ENCODE measurements at places on chromosomes 3 and 15. TPM values are rescaled to one million over a fixed set of nuclear protein-coding genes. Genes with fewer than 3 reads are reported as not detected.
A peak's percentile ranks its signal among the peaks of the same experiment; 100 is the strongest.

- DNase-seq: no peak
Observed at GRCh38 chr15:84862214-84862975, 22.1 kb upstream of the SLC28A1 start.

RAB6B gene
- 15.4 TPM for polyA plus RNA-seq

DNA sequence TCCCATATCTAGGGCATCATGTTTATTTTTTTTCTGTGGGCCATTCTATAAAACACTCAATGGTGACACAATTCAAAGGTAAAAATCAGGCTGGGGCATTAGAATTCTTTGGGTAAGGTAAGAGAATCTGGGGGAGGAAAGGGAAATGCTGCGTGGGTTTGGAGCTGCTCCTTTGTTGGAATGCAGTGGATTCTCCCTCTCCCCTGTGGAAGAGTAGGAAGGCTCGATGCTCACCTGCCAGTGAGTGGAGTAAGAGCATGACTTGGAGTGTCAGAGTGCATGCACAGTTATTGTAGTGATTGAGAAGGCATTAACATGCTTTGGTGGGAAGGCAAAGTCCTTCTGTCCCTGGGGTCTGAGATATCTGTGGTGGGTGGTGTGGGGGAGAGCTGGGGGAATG is 280.0 kb downstream of the PDCD6IP start:
- no peak for DNase-seq

- no peak for DNase-seq
Observed at GRCh38 chr3:14137445-14137844, 12.6 kb downstream of the TMEM43 start.

- no peak for DNase-seq
Observed at GRCh38 chr3:194715022-194715800, 29.5 kb downstream of the FAM43A start.

SH3GL3 gene
- not detected for polyA plus RNA-seq

GRCh38 chr3:134765468-134765867 is 29.6 kb upstream of the EPHB1 start:
- DNase-seq: no peak

UCN2 gene
- 0.15 TPM for polyA plus RNA-seq

- DNase-seq: no peak
Observed at GRCh38 chr3:57158813-57159738, 6.1 kb downstream of the IL17RD start.

DNA sequence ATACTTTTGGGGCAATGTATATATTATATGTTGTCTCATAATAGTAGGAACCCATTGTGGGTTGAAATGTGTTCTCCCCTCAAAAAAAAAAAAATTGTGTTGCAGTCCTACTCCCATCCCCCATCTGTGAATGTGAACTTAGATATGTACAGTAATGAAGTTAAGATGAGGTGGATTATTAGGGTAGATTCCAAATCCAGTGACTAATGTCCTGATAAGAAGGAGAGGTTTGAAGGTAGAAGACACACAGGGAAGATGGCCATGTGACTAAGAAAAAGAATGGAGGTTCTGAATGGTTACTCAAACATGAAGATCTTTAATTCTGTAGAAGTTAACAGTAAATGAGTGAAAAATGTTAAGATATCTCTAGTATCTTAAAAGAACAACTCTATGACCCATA is 3.0 kb upstream of the ATOSA start:
- DNase-seq: no peak

SST gene
- polyA plus RNA-seq: not detected

DNA sequence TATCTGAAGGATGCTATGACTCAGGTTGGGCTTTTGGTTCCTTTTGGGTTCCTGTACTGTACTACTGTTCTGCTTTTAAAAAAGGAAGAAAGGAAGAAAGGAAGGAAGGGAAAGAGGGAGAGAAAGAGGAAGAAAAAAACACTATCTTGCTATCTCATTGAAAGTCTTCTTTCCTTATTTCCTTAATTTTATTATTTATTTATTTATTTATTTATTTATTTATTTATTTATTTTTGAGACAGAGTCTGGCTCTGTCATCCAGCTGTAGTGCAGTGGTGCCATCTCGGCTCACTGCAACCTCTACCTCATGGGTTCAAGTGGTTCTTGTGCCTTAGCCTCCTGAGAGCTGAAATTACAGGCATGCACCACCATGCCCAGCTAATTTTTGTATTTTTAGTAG is 198.9 kb upstream of the SOX2 start:
- DNase-seq: no peak

DNA sequence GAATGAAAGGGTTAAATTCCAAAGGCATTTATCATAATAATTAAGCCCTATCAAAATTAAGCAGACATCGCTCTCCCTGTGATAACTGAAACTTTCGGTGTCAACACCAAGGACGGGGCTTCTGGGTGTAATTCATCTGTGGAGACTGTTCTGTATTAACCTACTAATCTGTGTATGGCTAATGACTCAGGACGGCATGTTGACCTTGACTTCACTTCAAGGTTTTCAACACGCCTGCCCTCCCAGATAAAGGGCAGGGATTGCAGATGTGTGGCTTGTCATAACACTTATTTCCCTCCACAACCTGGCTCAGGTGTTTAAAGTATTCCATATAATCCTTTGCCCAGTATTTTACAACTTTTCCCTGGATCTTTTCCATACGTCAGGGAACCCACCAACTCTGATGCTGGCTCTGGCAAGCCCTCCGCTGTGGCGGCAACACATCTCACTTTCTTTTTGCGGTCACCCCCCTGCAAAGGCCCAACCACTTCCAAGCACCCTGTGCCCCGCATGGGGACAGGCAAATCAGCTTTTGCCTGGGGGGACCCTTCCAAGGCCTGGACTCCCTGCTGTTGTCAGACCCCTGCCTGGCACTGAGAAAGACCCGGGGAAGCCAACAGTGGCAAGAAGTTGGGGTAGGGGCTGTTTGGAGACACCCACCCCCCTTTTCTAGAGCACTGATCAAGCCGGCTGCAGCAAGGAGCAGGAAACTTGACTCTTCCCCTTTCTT is 93.2 kb upstream of the MEF2A start:
- DNase-seq: no peak

GRCh38 chr15:98422130-98422478 is 226.2 kb upstream of the IGF1R start:
- DNase-seq: no peak

- DNase-seq: no peak
Observed at GRCh38 chr3:15576475-15576874, 24.9 kb downstream of the HACL1 start.

- DNase-seq: no peak
Observed at GRCh38 chr3:83902787-83903533, 1055.8 kb upstream of the CADM2 start.

MAP4 gene
- 346 TPM for polyA plus RNA-seq

- DNase-seq: no peak
Observed at GRCh38 chr3:100796556-100796955, 87.3 kb downstream of the TFG start.

GRCh38 chr15:35293353-35294130 is 208.4 kb upstream of the NANOGP8 start:
- no peak for DNase-seq

- no peak for DNase-seq
Observed at GRCh38 chr3:158700559-158700958, 28.1 kb upstream of the LXN start.

LRRN1 gene
- polyA plus RNA-seq: not detected

GRCh38 chr3:104458657-104459056 is 908.1 kb upstream of the ALCAM start:
- no peak for DNase-seq

DNA sequence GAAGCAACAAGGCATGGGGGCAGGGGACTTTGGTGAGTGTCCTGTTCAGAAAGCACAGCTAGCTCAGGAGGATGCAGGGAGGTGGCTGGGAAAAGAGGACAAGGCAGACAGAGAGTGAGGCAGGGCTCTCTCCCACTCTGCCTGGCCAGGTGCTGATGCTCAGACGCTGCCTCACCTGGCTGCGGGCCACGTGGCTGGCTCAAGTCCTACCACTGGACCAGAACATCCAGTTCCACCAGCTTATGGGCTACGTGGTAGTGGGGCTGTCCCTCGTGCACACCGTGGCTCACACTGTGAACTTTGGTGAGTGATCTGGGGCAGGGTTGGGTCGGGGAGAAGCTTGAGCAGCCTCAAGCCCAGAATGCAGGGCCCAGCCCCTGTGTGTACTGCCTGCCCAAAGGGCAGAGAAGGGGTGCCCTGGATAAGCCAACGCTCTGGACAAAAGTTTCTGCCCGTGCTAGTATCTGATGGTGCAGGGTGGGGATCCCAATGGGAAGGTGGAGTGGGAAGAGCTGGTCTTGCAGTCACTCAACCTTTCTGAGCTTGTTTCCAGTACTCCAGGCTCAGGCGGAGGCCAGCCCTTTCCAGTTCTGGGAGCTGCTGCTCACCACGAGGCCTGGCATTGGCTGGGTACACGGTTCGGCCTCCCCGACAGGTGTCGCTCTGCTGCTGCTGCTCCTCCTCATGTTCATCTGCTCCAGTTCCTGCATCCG is 20.9 kb downstream of the NOX5 start:
- DNase-seq: no peak

DNA sequence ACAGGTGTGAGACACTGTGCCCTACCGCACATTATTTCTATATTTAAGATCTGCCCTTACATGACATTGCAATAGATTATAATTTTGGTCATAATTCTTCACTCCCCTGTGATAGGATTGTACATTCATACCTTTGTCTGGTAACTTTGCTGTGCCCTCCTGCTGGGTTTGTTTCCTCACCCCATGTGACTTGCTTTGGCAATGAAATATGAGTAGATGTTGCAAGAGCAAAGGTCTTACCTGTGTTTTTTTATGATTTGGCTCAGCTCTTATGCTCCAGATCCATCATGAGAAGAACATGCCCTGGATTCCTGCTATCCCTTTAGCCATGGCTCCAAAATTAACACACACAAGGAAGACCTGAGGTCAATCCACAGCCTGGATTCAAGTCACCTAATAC is 137.7 kb upstream of the EOMES start:
- no peak for DNase-seq

EIF5A2 gene
- 1.6 TPM for polyA plus RNA-seq

DNA sequence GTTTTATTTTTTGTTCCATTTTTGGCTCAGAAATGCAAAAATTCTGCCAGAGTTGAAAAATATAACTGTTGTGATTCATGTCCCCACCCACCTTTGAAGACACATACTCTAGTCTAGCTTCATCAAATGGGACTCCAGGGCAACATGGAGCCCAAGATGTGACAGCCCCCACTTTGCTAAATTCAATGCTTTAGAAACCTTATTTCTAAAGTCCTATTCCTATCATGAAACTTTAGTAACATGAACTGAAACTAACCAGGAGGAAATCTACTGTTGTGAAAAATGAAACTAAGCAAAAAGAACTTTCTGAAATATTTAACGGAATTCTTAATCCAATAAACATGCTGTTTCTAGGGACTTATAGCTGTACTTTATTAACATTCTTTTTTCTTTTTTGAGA is 20.3 kb downstream of the UBP1 start:
- no peak for DNase-seq

CPLX3 gene
- 1.5 TPM for polyA plus RNA-seq

GRCh38 chr3:10695595-10696285 is 120.3 kb upstream of the SLC6A11 start:
- no peak for DNase-seq

DNA sequence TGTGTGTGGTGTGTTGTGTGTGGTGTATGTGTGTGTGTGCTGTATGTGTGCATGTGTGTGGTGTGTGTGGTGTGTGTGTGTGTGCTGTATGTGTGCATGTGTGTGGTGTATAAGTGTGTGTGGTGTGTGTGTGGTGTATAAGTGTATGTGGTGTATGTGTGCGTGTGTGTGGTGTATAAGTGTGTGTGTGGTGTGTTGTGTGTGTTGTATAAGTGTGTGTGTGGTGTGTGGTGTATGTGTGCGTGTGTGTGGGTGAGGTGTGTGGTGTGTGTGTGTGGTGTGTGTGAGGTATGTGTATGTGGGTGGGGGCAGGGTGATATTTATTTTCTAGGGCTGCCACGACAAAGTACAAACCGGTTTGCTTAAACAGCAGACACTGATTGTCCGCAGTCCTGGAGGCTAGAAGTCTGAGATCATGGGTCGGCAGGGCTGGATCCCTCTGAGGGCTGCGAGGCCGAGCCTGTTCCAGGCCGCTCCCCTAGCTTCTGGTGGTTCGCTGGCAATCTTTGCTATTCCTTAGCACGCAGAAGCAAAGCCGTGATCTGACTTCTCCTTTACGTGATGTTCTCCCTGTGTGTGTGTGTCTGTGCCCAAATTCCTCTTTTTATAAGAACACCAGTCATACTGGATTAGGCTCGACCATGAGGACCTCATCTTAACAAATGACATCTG is 160.2 kb downstream of the XXYLT1 start:
- DNase-seq: peak; percentile 69

ARRDC4 gene
- 17.6 TPM for polyA plus RNA-seq

- DNase-seq: no peak
Observed at GRCh38 chr3:188272481-188273372, 118.8 kb downstream of the LPP start.

GRCh38 chr3:43477600-43477999 is 144.2 kb downstream of the ANO10 start:
- peak; percentile 51 for DNase-seq

CCDC39 gene
- not detected for polyA plus RNA-seq

GRCh38 chr3:194326968-194327217 is 24.2 kb downstream of the CPN2 start:
- DNase-seq: no peak

GRCh38 chr3:10370429-10370828 is 49.5 kb upstream of the SEC13 start:
- no peak for DNase-seq

ZNF639 gene
- polyA plus RNA-seq: 9.2 TPM

DNA sequence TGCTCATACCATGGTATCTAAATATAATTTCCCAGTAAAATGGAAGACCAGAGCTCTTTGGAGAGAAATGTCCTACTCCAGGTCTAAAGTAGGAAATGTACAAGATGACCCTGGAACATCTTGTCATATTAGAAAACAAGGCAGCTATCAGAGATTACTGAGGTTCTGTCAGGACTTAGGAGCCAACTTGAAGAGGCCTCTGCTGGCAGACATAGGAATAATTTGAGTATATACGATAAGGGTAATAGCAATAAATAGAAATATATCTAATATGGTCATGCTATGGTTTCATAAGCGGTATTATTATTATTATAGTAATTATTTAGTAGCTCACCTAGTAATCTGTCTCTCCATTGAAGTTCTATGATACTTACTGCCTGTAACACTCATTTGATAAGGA is 224.2 kb downstream of the SOX2 start:
- no peak for DNase-seq

PLSCR2 gene
- polyA plus RNA-seq: not detected

- peak; percentile 33 for DNase-seq
Observed at GRCh38 chr3:119673875-119674274, 3.3 kb downstream of the COX17 start.

TIMP4 gene
- 40.5 TPM for polyA plus RNA-seq

DNA sequence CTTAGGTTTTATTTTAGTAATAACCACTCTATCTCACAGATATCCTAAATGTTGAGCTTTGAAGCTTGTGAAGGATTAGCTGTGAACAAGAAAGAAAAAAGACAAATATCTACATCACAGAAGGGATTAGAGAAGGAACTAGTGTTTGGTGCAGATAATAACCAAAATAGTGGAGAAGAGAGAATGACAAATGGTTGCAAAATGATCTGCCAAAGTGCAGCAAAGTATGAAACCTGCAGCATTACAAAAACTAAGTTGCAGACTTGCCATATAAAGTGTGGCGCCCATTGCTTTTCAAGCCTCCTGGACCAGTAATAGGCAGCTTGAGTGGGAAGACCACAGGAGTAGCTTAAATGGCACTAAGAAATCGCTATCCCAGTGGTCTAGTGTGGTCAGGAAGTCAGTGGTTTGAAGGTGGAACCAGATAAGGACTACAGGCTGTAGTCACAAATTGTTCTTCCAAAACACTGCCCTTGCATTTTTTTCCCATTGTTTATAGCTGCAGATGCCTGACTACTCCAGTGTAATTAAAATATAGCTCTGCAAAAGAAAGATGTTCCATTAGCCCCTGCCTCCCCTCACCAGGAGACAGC is 20.7 kb downstream of the TPM1 start:
- DNase-seq: no peak

GRCh38 chr3:46462111-46462510 is 2.6 kb downstream of the LTF start:
- no peak for DNase-seq
